DMS53 (cell line): ENCODE measurements at places on chromosomes 7 and 10.
A peak's percentile ranks its signal among the peaks of the same experiment; 100 is the strongest.

- DNase-seq, result peak; percentile 98
These were observed 25.9 kb downstream of the ZNF775 start for GRCh38 chr7:150404805-150405583.

DNA sequence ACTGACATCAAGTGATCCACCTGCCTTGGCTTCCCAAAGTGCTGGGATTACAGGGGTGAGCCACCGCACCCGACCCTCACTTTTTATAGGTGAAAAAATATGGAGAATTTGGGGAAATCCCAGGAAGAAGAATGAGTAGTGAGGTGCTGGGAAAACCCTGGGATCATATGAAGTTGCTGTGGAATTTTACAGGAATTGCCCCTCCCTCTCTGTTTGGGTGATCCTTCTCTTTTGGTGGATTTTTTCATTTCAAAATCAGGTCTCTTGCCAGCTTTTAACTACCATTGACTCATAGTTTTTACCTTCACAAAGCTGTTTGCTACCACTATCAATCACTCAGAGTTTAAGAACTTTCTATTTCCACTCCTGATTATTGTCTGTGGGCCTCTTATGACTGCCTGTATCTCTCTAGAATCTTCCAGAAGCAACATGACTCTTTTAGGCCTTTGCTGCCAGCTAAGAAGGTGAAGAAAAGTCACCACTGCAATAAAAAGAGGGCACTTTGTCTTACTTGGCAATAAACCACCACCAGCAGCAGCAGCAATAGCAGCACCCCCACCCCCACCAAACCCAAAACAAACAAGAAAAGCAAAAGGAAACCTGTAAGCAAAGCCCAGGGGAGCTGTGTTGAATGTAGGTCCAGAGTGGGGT, 4.0 kb upstream of the GIMAP8 start:
- DNase-seq, result no peak

DNA sequence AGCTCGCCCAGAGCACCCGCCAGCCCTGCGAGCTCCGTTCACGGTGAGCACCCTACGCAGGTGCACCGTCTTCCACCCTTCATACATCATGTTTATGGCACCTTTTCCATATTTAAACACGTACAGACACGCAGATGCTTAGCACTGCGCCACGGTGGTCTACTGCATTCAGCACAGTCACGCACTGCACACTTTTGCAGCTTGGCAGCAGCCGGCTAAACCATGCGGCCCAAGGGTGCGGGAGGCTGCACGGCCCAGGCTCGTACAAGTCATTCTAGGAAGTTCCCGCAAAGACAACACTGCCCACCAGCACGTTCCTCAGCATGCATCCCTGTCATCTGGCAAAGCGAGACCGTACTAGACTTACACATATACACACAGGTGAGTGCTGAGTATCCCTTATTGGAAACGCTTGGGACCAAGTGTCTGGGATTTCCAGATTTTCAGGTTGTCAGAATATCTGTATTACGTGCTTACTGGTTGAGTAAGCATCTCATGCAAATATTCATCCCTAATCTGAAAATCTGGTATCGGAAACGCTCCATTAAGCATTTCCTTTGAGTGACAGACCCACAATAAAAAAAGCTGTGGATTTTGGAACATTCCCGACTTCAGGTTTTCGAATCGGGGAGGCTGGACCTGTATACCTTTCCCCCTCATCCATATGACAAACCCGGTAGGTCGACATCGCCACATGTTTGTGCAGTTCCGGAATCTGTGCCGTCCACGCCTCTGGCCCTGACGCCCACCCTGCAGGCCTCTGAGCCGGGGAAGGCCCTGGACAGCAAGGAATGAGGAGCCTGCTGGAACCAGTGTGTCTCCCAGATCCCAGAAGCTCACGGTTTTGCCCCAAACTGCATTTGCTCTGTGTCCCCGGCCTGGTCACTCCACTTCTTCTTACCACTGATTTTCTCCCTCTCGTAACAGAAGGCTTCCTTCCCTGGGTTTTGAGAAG, 222.2 kb downstream of the ELFN1 start:
- DNase-seq, result no peak

- no peak for DNase-seq
These were observed 100.1 kb downstream of the ZRANB1 start for GRCh38 chr10:125041856-125042506.

DNA sequence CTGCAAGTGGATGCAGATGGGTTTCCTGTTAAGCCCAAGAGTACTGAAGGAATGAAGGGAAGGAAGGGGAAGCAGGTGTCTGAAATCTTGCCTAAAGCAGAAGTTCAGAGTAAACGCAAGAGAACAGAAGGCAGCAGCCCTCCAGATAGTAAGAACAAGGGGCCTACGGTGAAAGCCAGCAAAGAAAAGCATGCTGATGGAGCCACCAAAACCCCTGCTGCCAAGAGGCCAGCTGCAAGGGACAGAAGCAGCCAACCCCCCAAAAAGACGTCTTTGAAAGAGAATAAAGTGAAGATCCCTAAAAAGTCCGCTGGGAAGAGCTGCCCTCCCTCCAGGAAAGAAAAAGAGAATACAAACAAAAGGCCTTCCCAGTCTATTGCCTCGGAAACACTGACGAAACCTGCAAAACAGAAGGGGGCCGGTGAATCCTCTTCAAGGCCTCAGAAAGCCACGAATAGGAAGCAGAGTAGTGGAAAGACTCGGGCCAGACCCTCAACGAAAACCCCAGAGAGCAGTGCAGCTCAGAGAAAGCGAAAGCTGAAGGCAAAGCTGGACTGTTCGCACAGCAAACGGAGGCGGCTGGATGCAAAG, 152.5 kb downstream of the LCOR start:
- no peak for DNase-seq

- no peak for DNase-seq
These were observed 99.0 kb downstream of the PLPP4 start for GRCh38 chr10:120555842-120556532.

- DNase-seq, result no peak
These were observed 93.9 kb upstream of the HABP2 start for GRCh38 chr10:113458944-113459343.

- DNase-seq, result no peak
These were observed 85.7 kb upstream of the NMT2 start for GRCh38 chr10:15253951-15254807.

DNA sequence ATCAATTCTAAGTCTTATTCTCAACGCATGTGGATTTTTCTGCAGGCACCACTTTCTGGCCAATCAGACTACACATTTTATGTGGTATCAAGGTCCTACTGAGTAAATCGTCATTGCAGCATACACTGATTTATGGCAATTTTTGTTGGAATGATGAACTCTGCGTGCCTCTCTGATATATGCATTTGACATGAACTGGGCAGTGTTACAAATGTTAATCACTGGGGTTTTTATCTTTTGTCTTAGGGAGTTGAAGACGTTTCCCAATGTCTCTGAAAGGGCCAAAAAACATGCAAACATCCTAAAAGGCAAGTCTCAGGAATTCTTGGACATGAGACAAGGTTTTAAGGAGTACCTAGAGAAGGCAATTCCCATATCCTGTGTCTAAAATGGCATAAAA, 809.5 kb upstream of the CELF2 start:
- DNase-seq, result no peak

DNA sequence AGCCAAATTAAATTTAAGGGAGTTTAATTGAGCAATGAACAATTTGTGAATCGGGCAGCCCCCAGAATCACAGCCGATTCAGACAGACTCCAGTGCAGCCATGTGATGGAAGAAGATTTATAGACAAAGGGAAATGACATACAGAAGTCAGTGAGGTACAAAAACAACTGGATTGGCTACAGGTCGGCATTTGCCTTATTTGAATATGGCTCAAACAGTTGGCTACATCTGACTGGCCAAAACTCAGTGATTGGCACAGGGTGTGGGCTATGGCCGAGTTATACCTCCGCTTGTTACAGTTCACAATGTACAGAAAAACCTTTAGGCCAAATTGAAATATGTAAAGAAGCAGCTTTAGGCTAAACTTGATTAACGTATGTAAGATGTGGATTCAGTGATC, 30.8 kb upstream of the EIF4H start:
- no peak for DNase-seq

- DNase-seq, result no peak
These were observed 200.9 kb downstream of the TEX36 start for GRCh38 chr10:125482108-125482507.

GRCh38 chr7:123863461-123863860, 18.5 kb downstream of the HYAL4 start:
- no peak for DNase-seq

DNA sequence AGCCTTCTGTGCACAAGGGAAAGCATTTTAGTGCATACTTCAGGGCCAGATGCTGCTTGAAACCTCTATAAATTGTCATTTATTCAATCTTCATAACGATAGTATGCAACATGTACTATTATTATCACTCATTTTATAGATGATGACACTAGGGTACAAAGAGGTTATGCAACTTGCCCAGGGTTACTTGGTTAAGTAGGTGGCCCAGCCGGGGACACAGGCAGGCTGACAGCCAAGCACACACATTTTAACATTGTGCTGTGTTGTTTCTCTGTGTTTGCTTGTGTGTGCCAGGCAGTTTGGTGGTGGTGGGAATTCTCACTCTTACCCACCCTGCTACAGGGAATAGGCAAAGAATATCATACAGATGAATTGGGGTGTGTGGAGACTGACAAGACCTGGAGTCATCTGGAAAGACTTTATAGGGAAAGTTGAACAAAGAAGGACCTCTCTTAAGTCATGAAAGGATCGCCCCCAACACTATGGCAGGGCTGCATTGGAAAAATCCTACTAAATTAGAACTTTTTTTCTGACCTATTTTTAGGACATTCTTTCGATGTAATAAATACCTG, 98.9 kb downstream of the MKX start:
- no peak for DNase-seq

GRCh38 chr10:97991871-97992270, 38.5 kb downstream of the CRTAC1 start:
- DNase-seq, result peak; percentile 45

DNA sequence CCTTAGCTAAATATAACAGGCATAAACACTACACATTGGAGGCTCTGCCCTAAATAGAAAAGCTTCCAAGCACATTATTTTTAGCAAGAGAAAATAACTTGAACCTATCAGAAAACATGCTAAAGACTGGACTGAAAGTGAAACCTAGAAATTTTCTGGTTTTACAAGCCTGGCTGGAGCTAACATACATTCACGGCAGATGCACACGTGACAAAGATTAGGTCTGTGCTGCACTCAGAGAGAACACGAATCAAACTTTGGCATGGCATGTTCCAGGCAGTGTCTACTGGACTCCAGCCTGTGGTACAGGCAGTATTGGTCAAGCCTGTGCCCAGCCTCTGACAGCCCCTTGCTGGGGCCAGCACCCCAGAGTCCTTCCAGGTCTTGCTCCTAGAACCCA, 94.1 kb upstream of the PCBD1 start:
- DNase-seq, result no peak

GRCh38 chr10:46308666-46309450, 22.1 kb downstream of the ANTXRL start:
- DNase-seq, result no peak

DNA sequence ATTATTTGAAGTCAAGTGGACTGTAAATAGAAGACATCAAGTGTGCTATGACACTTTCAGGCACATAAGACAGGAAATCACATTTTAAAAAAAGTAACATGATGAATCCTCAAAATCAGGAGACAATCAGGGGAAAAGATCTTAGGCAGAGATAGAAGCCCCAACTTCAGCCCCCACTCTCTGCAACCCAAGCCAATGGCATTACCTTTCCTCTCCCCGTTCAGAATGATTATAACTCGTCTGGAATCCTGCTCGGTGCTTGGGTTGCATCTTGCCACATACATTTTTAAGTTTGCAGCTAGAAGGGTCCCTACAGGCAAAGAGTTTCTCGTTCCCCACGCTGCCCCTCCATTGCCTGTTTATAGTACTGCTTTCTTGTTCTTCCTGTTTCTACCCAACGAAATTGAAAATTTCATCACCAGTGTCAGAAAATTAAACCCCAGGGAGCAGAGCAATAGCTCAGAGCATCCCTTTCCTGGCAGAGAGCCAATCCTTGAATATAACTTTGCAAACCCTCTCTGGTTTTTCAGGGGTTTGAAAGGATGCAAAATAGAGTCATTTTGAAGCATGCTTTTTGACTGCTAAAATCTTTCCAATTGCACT, 260.5 kb upstream of the AOAH start:
- peak; percentile 62 for DNase-seq

GRCh38 chr7:55723621-55723941, 139.0 kb downstream of the SEPTIN14 start:
- no peak for DNase-seq

DNA sequence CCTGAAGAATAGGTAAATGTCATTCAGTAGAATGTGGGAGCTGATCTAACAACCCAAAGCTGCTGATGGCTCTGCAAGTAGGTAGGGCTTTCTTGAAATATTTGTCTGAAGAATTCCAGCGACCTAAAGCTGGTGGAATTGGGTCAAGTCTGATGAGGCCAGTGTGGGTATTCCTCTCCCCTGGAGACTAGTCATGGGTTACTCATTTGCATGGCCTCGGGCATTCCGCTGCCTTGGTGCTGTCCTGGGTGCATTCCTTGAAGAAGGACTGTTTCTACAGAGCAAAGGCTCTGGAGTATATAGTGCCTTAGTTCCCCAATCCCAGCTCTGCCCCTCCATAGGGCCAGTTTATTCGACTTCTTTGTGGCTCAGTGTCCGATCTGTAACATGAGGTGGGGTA, 19.2 kb downstream of the PDK4 start:
- no peak for DNase-seq

GRCh38 chr7:120991581-120991980, 3.1 kb downstream of the CPED1 start:
- no peak for DNase-seq

- DNase-seq, result no peak
These were observed 47.5 kb downstream of the TASOR2 start for GRCh38 chr10:5732141-5732540.

GRCh38 chr10:85786401-85786899, 580.1 kb downstream of the GRID1 start:
- peak; percentile 65 for DNase-seq

DNA sequence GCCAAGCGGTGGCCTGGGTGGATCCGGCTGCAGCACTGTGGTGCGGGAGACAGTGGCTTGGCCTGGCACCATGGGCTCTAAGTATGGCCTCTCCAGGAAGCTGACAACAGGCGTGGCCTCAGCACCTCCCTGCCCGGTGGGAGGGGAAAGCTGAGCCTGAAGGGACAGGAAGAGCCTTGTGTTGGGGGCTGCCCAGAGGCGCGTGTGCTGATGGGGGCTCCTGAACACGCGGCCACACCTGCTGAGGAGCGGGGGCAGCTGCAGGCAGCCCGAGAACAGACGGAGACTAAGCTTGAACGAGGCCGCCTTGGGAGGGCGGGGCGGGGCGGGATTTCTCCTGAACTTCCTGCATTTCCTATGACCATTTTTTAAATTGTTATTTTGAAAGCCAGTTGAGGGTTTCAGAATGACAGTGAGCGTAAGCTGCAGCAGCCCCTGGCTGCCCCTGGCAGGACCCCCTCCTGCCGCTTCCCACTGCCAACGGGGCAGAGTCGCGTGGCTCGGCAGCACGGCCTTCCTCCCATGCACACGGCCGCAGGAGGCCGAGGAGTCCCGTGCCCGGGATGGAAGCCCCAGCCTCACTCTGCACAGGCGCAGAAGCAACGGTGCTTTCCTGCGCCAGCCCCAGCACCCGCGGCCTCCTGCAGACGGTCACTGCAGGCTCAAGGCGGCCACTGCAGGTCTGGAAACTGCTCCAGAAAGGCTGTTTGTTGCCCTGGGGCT, 43.2 kb downstream of the DPYSL4 start:
- DNase-seq, result no peak
